Activated naive CD4-positive, alpha-beta T cell (primary cell): ENCODE measurements at places on chromosomes 2 and 18.

DNA sequence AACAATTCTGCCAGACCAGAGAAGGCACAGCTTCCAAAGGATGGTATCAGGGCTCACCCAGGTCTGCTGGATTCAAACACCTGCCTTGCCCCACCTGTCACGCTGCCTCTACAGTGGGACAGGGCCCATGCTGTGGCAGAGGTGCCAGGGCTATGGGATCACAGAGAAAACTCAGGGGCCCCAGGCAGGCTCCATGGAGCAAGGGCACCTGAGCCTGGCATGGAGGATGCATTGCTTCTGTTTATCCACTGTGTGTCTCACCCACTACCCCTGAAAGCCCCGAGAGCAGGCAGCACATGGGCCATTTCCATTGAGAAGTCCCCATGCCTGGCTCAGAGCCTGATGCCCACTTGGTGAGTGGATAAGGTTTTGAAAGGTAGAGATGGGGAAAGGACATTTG, 76.0 kb downstream of the TNS1 start:
- DNase-seq, result no peak

- DNase-seq, result no peak
These were observed 53.7 kb upstream of the PARD3B start for GRCh38 chr2:204491528-204491927.

DNA sequence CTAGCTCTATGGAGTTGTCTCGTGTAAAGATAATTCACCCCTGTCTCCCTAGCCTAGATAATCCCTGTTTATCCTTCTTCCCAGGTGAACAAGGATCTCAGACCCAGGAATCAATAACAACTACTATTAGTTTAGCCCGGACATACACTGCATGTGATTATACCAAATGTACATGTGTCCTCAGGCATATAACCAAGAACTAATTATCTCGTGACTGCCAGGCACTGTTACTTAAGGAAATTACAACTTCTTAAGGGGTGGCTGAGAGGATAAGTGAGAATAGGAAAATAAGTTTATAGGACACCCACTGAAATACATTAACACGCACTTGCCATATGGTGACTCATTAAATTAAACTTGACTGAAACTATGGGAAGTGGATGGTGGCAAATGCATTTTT, 126.6 kb downstream of the CNTNAP5 start:
- DNase-seq, result no peak

GRCh38 chr2:228657807-228658402, 476.4 kb upstream of the SPHKAP start:
- no peak for DNase-seq

DNA sequence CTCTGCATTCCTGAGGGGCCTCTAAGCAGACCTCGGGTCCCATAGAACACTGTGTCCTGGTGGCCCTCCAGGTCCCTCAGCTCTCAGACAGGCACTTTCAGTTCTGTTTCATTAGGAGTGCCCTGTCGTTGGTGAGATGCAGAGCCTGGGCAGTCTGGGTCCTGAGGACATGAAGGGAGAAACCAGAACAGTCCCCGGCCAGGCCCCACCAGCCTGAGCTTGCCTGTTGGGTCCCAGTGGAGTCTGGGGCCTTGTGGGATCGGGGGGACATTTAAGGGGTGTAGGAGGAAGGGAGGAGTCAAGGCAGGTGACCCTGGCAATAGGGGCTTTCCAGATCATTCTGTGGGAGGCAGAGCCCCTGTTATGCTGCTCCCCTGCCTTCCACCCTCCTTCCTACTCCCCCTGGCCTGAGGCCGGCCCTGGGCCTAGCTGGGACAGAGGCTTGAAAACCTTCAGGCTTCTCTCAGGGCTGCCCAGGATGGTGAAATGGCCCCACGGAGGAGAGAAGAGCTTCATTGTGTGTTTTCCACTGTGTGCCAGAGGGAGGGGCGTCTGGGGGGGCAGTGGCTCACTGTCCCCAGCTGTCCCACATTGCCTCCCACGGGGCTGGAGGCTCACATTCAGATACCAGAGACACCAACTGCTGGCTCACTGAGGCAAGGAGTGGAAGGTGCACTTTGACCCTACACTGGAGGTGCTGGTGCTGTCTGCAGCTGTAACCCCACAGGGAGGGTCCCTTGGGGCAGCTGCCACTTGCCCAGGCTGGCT, 26.6 kb upstream of the CATIP start:
- no peak for DNase-seq

DNA sequence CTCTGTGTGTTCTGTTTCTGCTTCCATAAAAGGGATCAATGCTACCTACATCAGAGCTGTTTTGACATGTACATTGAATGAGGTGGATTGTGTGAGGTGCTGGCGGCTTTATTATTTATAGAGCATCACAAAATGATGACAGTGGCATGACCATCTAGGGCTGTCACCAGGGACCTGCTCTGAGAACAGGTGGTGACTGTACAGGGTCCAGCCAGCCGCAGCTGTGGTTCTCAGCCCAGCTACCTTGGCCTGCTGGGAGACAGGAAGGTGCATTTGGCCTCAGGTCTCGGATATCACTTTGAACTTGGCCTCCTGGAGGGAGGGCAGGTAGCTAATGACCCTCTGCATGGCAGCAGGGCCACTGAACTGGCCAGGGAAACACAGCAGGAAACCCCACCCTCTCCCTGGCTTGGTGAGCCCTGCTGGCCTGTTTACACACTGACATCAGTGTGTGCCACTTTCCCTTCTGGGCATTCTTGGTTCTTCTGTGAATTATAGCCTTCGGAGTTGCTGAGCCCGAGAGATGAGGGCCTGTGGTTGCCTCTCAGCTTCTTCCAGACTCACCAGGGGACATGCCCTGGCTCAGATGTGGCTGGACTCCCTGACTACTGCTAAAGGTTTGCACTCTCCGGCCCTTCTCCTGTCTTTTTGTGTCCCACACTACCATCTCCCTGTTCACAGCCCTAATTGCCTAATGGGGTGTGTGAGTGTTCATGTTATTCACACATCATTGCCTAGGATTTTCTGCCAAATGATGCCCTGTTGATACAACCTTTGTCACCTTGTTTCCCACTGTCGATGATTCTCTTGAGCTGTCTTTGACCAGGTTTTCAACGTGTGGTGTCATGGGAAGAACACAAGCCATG, 109.2 kb upstream of the RAB12 start:
- DNase-seq, result no peak

- DNase-seq, result no peak
These were observed 102.2 kb downstream of the ALPK2 start for GRCh38 chr18:58526425-58527284.

DNA sequence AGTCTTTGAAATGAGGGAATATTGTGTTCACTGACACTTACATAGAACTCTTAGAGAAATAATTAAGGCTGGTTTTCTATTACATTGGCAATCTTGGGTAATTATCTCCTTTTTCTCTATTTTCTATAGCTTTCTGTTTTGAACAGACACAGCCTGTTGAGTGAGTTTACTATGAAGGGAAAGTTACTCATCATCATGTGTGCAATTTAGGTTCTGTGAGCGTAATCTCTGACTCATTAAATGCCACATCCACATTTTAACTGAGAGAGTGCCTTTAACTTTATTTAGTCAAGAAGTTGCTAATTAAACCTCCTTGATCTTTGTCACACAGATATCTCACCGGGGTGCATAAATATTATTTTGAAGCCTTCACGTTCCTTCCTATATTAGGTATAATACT, 174.0 kb upstream of the SLC8A1 start:
- no peak for DNase-seq
